ENCODE measurements at places on chromosomes 12 and 14. TPM values are rescaled to one million over a fixed set of nuclear protein-coding genes. Genes with fewer than 3 reads are reported as not detected.

C12orf50 gene
- not detected for total RNA-seq

PMEL gene
- total RNA-seq, result 0.40 TPM

PRR4 gene
- total RNA-seq, result 2.5 TPM

SETD3 gene
- 96.7 TPM for total RNA-seq

PAH gene
- total RNA-seq, result not detected

DNA sequence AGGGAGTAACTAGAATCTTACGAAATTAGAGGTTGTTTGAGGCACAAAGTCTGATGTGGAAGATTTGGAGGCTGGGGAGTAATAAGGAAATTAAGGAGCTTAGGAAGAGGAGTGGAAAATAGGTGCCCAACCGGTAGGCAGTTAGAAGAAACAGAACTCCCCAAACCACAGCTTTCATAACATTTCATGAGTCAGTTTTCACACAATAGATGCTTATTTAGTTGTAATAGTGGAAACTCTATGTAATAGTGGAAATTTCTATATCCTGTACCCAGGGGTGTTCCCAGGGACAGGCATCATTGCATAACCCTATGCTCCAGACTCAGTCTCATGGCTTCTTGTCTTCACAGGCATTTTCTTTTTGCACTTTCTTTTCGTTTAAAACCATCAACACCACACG is 8.3 kb downstream of the C3AR1 start:
- peak overlapping the region; percentile 73 for H3K4me3 ChIP-seq
- no peak for DNase-seq
- peak overlapping the region; percentile 36 for H3K27ac ChIP-seq
- H3K4me1 ChIP-seq, result peaks cover 32% of the 10 kb centered on the region
- peaks cover 6% of the 10 kb centered on the region for H3K36me3 ChIP-seq

GRCh38 chr14:29462321-29462720 is 465.3 kb downstream of the PRKD1 start:
- H3K36me3 ChIP-seq, result peaks cover 6% of the 10 kb centered on the region
- H3K4me1 ChIP-seq, result no peaks in the 10 kb centered on the region
- H3K4me3 ChIP-seq, result no peak overlapping the region
- no peak overlapping the region for H3K27ac ChIP-seq
- no peak for DNase-seq

GRCh38 chr12:6603095-6603567 is 4.0 kb downstream of the CHD4 start:
- peak overlapping the region; percentile 86 for H3K27ac ChIP-seq
- peaks cover 47% of the 10 kb centered on the region for H3K4me1 ChIP-seq
- H3K36me3 ChIP-seq, result peaks cover 38% of the 10 kb centered on the region
- no peak for DNase-seq

GRCh38 chr12:117054279-117054678 is 44.9 kb downstream of the TESC start:
- peaks cover 34% of the 10 kb centered on the region for H3K4me1 ChIP-seq
- H3K27ac ChIP-seq, result peak overlapping the region; percentile 40
- H3K27me3 ChIP-seq, result no peaks in the 10 kb centered on the region
- H3K4me3 ChIP-seq, result no peak overlapping the region

SLCO1B1 gene
- total RNA-seq, result not detected

- peaks cover 1% of the 10 kb centered on the region for H3K36me3 ChIP-seq
- no peak overlapping the region for H3K27ac ChIP-seq
- H3K4me3 ChIP-seq, result no peak overlapping the region
- no peak for DNase-seq
Measured at GRCh38 chr14:95440496-95440895, 76.0 kb downstream of the SYNE3 start.

DNA sequence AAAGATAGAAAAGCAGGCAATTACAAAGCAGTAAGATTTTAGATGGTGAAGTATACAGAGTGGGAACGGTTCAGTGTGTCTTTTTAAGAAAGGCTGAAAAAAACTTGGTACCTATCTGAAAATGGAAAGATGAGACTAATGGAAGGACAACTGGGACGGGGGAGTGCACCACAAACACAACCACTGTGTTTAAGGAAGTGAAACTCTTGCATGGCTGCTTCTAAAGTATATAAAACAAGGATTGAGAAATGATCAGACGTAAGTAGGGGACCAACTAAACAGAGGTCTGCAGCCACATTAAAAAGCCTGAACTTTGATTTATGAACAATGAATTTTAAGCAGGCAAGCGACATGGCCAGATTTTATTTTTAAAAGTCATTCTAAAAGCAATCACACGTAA is 328.6 kb downstream of the MDGA2 start:
- no peak for DNase-seq
- no peaks in the 10 kb centered on the region for H3K27me3 ChIP-seq
- H3K4me3 ChIP-seq, result no peak overlapping the region
- H3K27ac ChIP-seq, result no peak overlapping the region
- no peaks in the 10 kb centered on the region for H3K36me3 ChIP-seq

DNA sequence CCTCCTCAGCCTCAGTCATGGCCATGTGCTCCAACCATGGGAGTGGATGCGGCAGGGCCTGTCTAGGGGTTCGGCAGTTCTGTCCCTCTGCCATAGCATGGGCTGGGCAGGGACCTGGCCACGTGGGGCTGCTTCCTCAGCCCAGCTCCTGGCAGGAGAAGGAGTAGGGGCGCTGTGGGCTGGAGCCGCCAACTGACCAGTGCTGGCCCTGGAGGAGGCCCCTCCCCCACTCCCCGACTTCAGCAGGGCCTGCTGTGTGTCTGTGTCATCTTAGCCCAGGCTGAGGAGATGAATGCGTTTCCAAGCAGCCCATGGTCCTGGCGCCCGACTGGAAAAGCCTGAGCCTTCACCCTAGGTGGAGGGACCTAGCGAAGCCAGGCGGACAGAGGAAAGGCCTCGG is 2.7 kb upstream of the PACS2 start:
- H3K36me3 ChIP-seq, result no peaks in the 10 kb centered on the region
- H3K4me1 ChIP-seq, result peaks cover 9% of the 10 kb centered on the region
- H3K4me3 ChIP-seq, result no peak overlapping the region
- no peak overlapping the region for H3K27ac ChIP-seq

LHX5 gene
- not detected for total RNA-seq

GRCh38 chr14:73785834-73786635 is 65.6 kb upstream of the PTGR2 start:
- H3K4me3 ChIP-seq, result peak overlapping the region; percentile 80
- peak overlapping the region; percentile 87 for H3K27ac ChIP-seq
- H3K27me3 ChIP-seq, result no peaks in the 10 kb centered on the region
- DNase-seq, result peak; percentile 84

DNA sequence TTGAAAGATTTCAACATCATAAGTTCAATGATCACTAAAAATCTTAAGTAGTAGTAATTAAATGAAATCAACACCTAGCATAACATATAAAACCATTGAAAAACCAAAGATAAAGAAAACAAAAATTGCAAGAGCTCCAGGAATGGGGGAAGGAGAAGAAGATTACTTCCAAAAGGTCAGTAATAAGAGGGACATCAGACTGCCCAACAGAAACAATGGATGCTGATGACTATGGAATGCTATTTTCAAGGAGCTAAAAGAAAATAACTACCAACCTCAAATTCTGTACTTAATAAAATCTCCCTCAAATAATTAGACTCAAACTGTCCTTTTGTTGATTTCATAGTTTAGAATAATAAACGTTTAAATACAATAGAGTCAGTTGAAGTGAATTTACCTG is 314.5 kb upstream of the LMO3 start:
- no peak overlapping the region for H3K4me3 ChIP-seq
- H3K27me3 ChIP-seq, result no peaks in the 10 kb centered on the region
- peaks cover 6% of the 10 kb centered on the region for H3K36me3 ChIP-seq
- no peak for DNase-seq

DNA sequence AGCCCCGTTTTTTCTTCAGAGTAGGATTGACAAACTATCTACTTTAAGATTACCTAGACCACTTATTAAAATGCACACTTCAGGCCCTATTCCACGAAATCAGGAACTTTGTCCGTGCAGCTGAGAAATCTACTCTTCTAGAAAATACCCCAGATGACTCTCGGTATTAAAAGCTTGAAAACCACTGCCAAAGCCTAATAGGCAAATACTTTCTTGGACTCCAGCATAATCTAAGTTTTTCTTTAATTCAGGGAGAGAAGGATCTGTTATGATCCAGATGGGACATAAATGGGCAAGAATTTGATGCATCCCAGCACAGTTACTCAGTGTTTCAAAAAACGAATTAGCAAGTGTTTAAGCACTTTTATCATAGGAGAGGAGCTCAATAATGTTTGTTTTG is 94.5 kb downstream of the TMX1 start:
- H3K27ac ChIP-seq, result no peak overlapping the region
- H3K27me3 ChIP-seq, result peaks cover 34% of the 10 kb centered on the region
- H3K4me3 ChIP-seq, result no peak overlapping the region
- no peaks in the 10 kb centered on the region for H3K4me1 ChIP-seq
- no peak for DNase-seq

DNA sequence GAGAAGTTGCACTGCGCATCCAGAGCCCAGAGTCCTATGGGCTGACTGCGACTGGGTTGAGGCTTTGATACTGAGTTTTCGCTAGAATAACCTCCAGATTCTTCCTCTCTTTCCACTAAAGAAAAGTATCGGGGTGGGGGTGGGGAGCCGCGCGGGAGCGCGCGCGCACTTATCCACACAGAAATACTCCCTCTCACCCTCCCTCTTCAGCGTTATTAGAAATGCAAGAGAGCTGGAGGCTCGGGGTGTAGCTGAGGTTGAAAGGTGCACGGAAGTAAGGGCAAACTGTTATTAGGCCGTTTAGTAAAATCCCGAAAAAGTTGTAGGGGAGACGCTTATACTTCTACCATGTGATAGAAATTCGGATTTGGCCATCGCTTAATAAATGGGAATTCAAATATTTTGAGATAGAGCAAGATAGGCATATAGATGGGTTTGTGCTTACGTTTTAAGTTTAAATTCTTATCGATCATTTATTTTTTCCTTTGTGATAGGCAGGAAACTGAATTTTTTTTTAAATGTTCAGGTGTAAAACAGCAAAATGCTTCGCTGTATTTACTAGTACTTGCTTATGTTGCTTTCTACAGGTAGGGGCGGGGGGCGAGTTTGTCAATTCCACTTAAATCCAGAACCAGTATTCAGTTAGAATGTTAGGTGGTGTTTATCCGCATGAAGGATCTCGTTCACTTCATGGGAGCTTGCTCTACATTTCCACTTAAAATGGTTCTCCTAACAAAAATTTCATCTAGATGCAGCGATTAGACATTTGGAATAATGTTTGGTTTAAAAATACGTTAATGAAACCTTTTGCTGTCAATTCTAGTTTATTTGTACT is 1.1 kb downstream of the ARHGAP5 start:
- H3K4me3 ChIP-seq, result peak overlapping the region; percentile 97
- peaks cover 6% of the 10 kb centered on the region for H3K27me3 ChIP-seq
- H3K4me1 ChIP-seq, result peaks cover 27% of the 10 kb centered on the region
- no peaks in the 10 kb centered on the region for H3K36me3 ChIP-seq
- H3K27ac ChIP-seq, result peak overlapping the region; percentile 71
